ENCODE measurements at places on chromosomes 3 and 15. TPM values are rescaled to one million over a fixed set of nuclear protein-coding genes. Genes with fewer than 3 reads are reported as not detected.

CIB2 gene
- total RNA-seq, result 0.91 TPM

DNA sequence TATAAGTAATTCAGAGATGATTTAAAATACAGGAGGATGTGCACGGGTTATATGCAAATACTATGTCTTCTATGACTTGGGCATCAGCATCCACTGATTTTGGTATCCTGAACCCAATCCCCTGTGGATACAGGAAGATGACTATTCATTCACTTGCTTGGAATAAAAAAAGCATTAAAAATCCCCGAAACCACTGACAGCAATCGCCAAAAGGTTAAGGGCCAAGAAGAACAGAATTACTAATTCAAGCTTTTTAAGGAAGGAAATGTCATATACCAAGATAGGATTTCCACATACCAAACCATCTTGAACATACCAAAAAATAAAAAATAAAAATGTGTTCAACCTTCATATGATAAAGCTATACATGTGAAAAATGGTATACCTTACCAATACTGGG lies 93.7 kb downstream of the DLG1 start:
- no peak for DNase-seq

- no peak for DNase-seq
Measured at GRCh38 chr15:48282216-48282615, 49.0 kb upstream of the DUT start.

DNA sequence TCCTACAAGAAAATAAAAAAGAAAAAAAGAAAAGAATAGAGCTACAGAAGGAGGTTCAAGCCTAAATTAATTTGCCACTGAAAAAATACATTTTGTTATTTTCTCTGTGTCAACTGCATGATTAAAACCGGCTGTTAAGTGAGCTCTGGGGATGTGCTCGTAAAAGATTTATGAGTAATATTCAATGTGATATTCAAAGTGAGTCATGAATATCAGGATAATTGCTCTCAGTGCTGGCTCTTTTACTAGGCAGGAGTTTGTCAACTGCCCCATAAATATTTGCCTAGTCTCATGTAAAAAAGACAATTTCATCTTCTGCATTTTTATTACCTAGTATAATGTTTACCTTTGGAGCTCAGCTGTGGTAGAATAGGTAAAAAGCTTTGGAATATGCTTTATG lies 78.9 kb downstream of the CDIN1 start:
- no peak for DNase-seq

DNA sequence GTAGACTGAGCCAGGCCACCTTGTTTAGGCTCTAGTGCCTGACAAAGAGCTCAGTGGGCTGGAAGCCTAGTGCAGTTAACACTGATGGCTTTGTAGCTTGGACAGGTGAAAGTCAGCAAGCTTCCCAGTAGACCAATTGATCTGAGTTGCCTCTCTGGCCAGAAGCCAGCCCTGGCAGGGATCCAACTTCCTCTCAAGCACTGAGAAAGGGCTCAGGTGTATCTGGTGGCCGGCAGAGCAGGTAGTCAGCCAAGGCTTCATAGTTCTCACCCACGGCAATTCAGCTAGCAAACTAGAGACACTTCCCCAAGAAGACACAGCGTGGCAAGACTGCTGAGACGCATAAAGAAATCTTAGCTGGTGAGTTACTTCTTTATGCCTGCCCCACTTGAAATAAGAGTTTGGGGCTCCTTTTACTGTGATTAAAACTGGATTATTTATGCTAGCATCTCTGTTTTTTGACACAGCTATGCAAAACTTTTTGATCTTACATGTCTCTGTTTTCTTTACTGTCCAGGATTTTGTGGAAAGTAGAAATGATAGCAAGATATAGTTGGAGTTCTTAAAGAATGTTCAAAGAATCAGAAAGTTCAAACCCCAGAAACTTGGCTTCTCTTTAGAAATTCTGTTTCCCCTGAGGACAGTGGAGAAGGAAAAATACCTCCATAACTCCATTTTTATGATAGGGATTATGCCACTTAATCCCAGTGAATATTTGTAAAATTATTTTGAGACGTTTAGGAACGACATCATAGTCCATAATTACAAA lies 8.4 kb upstream of the CA12 start:
- no peak for DNase-seq

BTLA gene
- total RNA-seq, result 46.3 TPM

GRCh38 chr3:242602-243355 lies 46.2 kb downstream of the CHL1 start:
- DNase-seq, result no peak

DNA sequence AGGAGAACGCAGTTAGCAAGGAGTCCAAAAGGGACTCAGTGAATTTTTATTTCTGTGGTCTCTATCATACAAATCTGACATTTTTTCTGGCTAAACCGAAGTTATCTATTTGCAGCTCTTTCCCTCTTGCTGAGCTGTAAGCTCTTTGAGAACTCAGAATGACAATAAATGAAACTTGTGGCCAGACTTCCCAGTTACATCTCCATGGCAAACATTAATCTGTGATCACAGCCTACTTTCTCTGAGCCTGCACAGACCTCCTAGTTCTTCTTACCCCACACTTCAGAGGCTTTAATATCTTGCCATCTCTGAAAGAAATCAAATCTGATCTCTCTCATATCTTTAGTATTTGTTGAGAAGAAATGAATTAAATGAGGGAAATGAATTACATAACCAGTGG lies 58.0 kb downstream of the PLD1 start:
- no peak for DNase-seq

GRCh38 chr3:35254917-35255316 lies 384.4 kb upstream of the ARPP21 start:
- no peak for DNase-seq

CGNL1 gene
- total RNA-seq, result not detected

DNA sequence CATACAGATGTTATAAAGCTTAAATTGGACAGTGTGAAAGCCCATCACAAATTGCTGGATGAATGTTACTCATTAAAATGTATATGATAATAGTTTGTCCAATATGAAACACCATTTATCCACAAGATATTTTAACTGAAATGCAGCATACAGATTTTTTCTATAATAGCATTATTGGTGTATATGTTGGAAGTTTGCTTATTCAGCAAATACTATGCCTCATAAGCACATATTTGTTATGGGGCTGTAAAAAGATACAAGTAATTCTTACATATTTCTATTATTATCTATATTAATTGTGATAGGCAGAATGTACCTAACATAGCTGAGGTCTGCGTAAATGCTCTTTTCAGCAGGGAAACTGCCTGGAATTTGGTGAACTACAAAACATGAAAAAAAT lies 790.5 kb downstream of the DIPK2A start:
- DNase-seq, result no peak

C3orf22 gene
- total RNA-seq, result not detected

GRCh38 chr15:85890620-85890980 lies 95.9 kb upstream of the KLHL25 start:
- no peak for DNase-seq

DNA sequence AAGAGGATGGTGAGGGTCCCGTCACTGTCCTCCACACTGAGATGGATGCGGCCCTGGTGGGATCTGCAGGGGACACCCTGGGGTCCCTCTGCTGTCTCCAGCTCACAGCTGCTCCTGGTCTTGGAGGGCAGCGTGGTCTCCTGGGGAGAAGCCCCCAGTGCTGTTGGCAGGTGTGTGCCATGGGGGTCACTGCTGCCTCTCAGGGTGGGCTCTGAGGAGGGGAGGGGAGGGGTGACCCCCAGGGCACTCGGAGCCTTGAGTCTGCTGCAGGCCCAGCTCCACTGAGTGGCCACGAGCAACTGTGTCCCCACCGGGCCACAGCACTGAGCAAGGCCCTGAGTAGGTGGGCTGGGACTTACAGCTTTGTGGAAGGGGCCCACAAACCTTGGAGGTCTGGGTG lies 34.7 kb downstream of the KLHL25 start:
- DNase-seq, result no peak

GRCh38 chr3:141972399-141972798 lies 96.0 kb downstream of the ATP1B3 start:
- DNase-seq, result no peak

DNA sequence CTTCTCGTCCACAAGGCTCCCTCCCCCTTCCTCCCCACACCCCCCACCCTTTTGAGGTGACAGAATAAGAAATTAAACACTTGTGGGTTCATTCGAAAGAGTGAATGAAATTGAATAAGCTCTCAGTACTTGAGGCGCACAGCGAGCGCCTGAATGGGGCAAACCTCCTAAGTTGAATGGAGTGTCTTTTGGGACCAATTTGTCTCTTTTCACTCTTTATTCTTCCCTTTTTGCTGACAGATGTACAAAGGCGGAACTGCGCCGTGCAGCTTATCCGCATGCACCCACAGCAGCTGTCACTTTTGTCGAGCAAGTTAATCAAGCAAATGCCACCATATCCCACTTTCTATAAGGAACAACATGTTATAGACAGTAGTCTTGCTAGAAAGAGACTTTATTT lies 47.9 kb upstream of the FEZF2 start:
- DNase-seq, result no peak

GRCh38 chr3:37392957-37393356 lies 218.6 kb upstream of the LRRFIP2 start:
- no peak for DNase-seq

FILIP1L gene
- 1.9 TPM for total RNA-seq

DNA sequence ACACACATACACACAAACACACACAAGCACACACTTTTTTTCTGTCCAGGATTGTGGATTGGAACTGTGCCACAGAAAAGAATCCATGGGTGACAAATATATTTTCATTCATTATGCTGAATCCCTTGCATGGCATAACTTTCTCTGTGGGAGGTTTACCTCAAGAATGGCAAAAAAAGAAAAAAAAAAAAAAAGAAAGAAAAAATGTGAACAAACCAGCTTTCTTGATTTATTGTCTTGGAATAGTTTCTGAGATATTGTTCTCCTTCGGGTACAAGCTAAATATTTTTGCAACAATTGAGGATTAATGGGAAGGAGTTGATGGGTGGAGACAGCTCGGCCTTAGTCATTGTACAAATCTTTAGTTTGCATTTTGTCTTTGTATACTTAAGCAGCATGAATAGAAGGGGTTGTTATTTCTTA lies 153.1 kb downstream of the GMNC start:
- DNase-seq, result no peak

GRCh38 chr3:123668906-123669305 lies 84.1 kb upstream of the HACD2 start:
- no peak for DNase-seq

DNA sequence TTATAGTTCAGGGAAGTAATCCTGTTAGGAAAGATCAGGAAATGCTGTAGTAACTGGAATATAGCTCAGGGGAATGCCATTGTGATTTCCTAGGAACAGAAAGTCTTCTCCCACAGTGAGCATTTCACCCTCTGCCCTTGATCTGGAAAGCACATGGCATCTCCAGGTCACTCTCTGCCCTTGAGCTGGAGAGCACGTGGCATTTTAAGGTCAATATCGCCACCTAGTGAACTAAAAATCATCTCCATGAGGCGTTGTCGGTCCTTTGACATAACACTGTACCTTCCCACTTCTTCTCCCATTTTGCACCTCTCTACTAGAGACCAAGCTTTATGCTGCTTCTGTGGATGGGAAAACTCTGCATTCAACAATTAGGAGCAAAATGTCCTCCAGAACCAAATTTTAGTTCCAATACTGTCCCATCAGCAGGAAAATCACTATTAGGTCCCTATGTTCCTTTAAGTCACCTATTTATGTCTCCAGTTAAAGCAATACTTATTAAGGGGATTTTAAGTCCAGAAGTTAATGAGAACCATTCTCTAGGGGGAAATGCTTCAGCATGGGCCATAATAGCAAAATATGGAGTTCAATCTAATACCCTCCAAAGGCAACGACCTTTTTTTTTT lies 54.7 kb upstream of the GK5 start:
- DNase-seq, result peak; percentile 46

MORF4L1 gene
- 278 TPM for total RNA-seq

DNA sequence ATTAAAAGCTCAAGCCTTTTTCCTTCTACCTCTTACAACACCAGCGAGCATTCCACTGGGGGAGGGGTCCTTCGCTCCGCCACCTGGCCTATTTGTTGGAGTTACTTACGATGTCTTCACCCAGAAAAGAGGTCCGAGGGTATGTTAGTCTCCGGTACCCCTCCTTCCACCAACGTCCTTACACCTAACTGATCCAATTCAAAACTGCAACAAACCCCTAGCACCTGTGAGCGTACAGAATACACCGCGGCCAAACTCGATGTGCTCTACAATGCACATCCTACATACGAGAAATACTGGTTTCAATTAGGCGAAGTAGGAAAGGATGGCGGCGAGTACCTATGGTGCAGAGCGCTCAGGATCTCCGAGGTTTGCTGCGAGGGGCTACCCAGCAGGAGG lies 944 bp downstream of the SLITRK3 start:
- no peak for DNase-seq

GXYLT2 gene
- total RNA-seq, result not detected

SNX22 gene
- 0.55 TPM for total RNA-seq

GRCh38 chr3:183817639-183818038 lies 7.7 kb downstream of the MAP6D1 start:
- DNase-seq, result no peak

DNA sequence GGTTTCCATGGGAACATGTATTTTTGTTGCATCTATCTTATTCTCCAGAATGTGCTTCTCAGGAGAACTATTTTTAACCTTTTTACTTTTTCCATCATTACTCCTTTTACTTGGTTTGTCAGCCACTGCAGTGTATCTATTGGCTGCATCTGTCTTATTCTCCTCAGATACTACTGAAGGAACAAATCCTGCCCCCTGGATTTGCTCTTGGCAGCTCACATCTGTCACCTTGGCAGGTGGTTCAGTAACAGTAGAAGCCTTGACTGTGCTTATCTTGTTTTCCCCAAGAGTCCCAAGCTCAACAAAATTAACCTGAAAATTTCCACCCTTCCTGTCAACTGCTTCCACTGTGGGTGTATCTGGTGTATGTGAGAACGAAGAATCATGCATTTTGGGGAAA lies 106.0 kb downstream of the MAP4 start:
- no peak for DNase-seq

DNA sequence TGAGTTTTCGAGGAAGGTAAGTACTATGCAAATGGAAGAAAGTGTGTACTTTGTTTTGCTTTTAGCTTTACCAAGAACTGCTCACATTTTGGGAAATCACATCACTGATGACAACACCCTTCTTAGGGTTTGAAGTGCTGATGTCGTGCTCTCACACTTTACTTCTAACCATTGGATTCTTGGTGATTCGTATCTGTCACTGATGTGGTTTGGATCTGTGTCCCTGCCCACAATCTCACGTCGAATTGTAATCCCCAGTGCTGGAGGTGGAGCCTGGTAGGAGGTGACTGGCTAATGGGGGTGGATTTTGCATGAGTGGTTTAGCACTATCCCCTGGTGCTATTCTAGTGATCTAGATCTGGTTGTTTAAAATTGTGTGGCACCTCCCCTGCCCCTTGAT lies 75.4 kb upstream of the RGMA start:
- peak; percentile 70 for DNase-seq
